ENCODE measurements at places on chromosomes 2 and 18. TPM values are rescaled to one million over a fixed set of nuclear protein-coding genes. Genes with fewer than 3 reads are reported as not detected.

Gene CCT4
- 88.4 TPM for total RNA-seq

Gene SERPINB7
- not detected for total RNA-seq

Gene CHST10
- 23.0 TPM for total RNA-seq

DNA sequence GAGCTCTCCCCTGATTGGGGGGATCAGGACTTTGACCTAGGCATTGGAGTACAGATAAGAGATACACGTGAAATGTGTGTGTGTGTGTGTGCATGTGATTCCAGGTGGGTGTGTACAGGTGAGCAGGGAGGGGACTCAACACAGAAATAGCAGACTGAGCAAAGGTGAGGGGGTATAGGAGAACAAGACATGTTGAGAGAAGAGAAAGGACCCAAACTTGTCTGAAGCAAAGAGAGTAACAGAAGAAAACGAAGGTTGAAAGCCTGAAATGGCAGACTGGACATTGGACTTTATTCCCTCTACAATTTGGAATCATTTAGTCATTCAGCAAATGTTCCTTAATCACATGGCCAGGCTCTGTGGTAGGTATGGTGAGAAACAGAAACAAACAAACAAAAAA lies 23.3 kb downstream of the MRO start:
- no peak for DNase-seq

GRCh38 chr2:58065248-58065647 lies 18.6 kb downstream of the VRK2 start:
- no peak for DNase-seq

DNA sequence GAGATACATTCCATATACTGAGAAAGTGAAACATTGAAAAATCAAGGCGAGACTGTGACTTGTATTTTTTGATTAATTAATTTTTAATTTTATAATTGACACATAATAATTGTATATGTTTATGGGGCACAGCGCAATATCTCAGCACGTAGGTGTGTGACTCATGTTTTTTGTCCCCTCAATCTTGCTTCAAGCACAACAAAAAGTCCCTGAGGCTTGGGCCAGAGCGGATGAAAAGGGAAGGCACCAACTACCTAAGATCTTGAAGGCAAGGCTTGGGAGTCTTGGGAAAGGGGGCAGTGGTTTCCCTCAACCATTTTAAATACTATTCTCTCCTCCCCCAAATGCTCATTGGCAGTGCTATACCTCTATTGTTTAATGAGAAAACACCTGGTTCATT lies 9.9 kb downstream of the SGPP2 start:
- DNase-seq = no peak

DNA sequence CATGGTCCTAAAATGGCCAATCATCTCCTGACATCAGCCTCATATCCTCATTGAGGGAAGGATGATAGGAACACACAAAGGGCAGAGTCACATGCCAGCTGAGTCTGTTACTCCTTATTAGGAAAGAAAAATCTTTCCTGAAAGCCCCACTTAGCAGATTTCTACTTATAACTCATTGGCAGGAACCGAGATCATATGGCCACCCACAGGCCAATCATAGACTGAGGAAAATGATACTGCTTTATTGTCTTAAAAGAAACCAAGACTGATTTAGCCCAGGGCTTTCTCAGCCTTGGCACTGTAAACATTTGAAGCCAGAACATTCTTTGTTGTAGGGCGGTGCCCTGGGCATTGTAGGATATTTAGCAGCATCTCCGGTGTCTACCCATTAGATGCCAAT lies 18.7 kb downstream of the GKN2 start:
- no peak for DNase-seq

- peak; percentile 8 for DNase-seq
Measured at GRCh38 chr2:95353613-95354468, 48.7 kb upstream of the FAHD2A start.

DNA sequence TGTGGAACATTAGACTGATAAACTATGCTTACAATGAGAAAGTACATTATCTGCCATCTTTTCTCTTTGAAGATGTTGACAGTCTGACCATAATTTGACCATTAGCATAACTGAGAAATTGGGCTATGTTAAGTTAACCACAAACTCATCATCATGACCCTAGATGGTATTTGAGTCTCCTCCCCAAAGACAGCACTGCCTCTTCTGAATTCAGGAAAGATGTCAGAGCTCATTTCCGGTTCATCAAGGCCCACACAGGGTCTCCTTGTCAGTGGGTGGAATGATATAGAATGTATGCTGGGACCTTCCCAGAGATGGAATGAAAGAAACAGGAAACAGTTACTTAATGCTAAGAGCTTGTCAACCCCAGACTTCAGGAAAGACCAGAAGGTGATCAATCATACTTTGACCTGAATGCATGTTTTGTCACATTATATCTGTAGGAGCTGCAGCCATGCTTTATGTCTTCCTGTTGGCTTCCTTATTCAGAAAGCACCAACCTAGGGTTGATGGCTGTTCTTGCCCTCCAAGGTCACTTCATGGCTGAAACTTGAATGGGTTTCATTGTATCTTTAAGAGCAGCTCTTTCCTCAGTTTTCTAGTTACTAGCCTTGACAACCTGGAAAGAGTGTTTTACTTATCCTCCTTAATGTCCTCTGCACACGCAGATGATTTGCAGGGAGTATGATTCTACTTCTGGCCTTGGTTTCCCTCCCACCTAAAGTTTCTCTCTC lies 99.1 kb upstream of the NEUROD1 start:
- no peak for DNase-seq

Gene GCG
- not detected for total RNA-seq

DNA sequence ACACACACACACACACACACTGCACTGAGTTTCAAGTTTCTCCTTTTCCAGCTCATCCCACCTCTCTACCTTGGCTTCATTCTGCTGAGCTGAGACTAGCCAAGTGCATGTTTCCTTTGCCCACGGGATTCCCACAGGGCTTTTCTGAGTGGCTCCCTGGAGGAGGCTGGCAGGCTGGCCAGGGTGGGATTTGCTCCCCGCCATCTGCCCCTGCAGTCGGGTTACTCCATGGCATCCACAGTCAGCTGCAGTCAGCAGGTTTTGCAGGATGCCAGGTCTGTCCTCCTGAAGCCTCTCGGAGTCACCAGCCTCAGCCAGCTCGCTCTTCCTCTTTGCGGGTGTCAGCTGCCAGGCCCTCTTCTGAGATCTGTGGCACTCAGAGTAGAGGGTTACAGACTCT lies 783.7 kb upstream of the SOX11 start:
- DNase-seq = no peak

DNA sequence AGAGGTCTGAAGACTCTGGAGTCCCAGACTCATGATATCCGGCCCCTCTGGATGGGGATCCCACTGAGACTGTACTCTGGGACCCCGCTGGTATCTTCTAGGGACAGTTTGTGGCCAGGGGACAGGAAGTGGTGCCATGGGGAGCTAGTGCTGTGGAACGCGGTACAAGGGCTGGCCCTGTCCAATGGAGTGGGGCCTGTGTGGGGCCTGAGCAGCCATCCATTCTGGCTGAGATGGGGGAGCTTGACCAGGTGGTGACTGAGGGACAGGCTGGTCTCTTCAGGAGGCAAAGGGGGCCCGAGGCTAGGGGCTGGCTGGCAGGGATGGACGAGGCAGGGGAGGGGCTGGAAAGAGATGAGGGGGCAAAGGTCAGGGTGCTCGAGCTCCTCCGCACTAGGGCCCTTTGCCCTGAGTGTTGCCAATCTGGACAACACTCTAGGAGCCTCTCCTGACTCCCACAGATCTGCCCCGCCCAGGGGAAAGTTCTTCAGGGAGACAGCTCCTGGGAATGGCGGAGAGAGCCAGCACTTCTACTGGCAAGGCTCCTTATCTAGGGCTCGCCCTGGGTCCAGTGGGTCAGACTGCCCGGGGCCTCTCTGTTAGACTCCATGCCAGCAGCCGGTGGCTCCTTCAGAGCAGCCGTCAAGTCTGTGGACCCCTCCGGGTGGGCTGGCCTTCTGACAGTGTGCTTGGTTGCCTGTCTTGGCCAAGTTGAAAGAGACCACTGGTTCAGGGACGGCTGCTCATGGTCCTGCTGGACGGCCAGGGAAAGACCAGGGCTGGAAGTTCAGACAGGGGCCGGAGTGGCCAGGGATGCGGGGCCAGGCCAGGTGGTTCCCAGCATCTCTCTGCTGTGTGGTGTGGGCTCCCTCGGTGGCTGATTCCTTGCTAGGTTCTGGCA lies 12.3 kb downstream of the MALL start:
- DNase-seq = no peak

GRCh38 chr18:24491927-24492834 lies 31.7 kb downstream of the HRH4 start:
- DNase-seq = no peak

Gene ARHGAP15
- total RNA-seq = 8.9 TPM

DNA sequence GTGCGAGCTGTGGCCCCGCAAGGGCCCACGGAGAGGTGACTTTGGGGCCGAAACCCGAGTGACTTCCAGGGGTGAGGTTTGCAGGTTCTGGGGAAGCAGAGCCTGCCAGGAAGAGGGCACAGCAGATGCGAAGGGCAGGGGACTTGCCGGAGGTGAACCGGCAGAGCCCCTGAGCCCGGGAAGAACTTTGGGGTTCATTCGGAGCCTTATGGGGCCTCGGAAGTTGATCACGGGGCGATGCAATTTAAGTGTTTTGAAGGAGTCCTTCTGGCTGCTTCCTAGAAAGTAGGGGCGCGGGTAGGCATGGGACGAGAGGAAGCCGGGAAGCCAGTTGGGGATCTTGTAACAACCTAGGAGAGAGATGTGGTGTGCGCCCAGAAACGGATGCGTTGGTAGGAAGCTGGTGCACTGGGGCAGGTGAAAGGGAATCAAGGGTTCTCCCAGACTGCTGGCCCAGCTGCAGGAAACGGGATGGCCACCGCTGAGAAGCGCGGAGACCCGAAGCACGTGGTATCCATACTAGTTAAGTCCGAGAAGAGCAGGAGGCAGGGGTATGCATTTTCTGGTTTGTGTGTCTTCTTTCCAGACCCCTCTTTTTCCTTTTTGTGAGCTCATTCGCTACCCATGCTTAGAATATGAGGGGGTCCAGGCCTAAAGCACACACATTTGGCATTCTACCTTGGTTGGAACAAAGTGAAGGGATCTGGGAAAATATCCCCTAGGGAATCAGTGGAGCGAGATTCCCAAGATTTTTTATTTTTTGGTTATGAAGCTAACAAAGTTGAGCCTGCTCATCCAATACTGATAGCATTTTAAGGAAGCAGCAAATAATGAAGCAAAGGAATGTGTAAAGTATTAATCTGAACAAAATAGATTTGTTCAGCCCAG lies 758 bp downstream of the SCLY start:
- peak; percentile 29 for DNase-seq

DNA sequence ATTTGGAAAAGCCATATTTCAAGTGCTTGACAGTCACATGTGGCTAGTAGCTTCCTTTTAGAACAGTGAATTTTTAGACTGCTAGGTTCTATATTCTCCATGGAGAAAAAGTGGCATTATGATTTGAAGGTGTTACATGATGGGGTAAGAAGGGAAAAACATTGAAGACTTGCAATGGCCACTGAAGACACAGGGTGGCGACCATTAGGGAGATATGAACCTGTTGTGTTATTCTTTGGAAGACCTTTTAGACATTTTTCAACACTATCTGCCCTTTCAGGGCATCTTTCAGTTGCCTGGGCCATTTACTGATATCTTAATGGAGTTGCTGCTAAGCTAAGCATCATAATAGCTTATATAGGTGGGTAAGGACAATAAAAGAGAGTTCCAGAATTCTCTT lies 1387.2 kb downstream of the SUCLG1 start:
- no peak for DNase-seq

DNA sequence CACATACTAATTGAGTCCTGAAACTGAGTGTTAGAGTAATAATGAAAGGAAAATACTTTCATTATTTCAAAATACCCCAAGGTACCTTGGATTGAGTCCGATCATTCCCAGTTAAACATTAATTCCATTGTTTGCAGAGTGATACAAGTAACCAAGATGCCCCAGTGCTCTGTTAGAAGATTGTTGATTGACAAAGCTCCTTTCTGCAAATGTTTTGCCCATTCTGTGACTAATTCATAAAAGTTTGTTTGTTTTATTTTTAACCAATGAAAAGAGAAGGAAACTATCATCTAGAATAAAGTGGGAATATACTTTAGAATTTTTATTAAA lies 124.0 kb downstream of the GULP1 start:
- DNase-seq = no peak

DNA sequence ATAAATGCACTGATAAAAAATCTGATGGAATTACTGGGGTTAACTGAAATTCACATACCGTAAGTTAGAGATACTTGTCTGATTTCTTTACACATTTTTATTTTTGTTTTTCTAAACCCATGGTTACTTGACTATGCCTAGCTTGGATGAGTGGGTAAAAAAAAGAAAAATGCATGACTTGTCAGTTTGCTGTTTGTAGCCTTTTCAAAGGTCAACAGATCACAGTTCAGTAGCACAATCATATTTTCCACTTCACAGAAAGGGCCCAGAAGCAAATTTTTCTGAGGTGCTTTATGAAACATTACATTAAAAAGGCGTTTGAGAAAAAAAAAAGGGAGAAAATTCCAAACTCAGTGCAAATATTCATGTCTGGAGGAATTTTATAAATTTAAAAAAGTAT lies 16.4 kb downstream of the SLC16A14 start:
- DNase-seq = no peak

Gene LRRC30
- not detected for total RNA-seq

- no peak for DNase-seq
Measured at GRCh38 chr2:227031379-227031778, 132.6 kb downstream of the COL4A4 start.

- no peak for DNase-seq
Measured at GRCh38 chr2:86297382-86298147, 39.9 kb downstream of the REEP1 start.

DNA sequence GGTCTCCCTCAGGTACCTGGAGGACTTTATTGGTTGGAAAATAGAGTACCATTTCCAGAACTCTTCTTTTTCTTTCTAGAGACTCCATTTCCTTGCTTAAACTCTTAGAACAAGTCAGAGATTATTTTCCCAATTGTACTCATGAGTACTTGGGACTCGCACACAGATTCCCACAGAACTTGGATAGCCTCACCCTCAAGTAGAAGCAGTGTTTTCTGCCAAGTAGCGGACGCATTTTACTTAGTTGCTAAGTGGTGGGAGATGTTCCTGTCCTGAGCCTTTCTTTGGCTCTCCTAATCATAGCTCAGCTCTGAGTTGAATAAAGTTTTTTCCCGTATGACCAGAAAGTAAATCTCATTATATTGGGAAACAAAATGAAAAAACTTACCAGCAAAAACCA lies 17.2 kb downstream of the SLC30A3 start:
- DNase-seq = no peak

- no peak for DNase-seq
Measured at GRCh38 chr18:10094154-10094553, 180.3 kb downstream of the VAPA start.

Measured in uterus (tissue), 4 donors.